Breast epithelium (tissue), 4 donors: ENCODE measurements at places on chromosomes 1 and 21.
A peak's percentile ranks its signal among the peaks of the same experiment; 100 is the strongest.

DNA sequence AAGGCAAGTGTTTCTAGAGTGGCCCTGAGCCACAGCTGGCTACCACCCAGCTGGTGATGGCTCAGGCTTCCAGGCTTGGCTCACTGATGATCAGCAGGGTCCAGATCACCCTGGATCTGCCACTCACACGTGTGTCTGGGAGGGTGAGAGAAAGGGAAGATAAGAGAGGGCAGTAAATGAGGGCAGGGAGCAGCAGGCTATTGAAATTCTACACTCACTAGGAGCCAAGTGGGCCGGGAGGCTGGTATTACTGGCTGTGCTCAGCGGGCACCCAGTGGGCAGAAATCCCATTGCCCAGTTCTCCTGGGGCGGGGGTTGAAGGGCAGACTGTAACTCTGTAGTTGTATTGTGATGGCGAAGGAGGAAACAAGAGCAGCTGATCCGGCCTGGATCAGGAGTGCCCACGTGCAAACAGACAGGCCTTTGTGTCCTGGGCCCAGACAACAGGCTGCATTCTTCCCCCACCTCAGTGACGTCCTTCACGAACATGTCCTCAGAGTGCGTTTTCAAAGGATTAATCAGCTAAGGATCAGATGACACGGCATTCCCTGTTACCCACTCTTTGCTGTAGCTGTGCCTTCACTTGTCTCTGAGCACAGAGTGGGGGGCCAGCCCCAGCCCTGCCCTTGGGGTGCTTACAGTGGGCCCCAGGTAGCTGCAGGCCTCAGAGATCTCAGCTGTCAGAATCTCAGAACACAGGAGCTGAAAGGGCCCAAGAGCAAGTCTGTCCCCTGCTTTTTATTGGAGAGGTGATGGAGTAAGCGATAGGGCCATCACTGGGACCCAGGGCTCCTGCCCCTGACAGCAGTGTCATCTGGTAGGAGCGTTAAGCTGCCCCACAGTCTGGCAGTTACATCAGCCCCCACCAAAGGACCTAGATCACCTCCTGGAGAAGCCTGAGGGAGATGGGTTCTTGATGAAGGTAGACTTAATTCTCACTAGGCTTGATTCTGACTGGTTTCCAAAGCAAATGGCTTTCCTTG, 60.5 kb downstream of the ATP1A1 start:
- no peak overlapping the region for H3K4me3 ChIP-seq
- H3K27me3 ChIP-seq, result no peaks in the 10 kb centered on the region
- H3K27ac ChIP-seq, result peak overlapping the region; percentile 91

GRCh38 chr1:167973832-167974231, 37.0 kb upstream of the MPC2 start:
- H3K27me3 ChIP-seq, result no peaks in the 10 kb centered on the region
- no peaks in the 10 kb centered on the region for H3K4me1 ChIP-seq
- no peak overlapping the region for H3K4me3 ChIP-seq
- no peak overlapping the region for H3K27ac ChIP-seq
- no peak for DNase-seq
- no peaks in the 10 kb centered on the region for H3K36me3 ChIP-seq

DNA sequence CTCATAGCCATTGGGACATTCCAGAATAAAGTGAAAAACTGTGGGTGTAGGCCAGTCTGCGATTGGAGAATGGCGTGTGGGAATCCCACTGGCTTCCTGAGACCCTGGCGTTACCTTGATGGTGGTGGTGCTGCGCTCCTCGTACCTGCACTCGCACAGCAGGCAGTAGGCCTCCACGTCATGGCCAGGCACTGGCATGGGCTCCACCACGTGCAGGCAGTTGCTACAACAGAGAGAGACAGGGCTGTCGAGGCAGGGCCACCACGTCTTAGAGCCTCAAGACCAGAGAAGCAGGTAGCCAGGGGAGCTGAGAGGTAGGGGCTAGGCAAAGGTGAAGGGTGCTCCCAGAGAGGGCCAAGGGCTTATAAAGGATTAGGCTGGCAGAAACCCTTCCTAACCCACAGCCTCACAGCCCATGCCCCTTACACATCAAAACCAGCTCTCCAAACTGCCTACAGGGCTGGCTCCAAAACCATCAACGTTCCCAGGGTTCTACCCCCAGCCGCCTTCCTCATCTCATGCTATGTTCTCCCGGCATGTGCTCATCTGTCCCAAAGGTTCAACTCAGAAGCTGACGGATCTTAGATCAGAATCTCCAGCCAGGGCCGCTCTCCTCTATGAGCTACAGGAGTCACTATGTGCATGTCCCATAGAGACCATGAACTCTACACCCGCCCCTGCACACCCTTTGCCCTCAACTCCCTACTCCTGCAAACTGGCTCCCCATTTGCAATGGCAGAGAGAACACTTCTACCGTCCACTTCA, 7.5 kb downstream of the TMEM9 start:
- DNase-seq, result no peak
- H3K27me3 ChIP-seq, result no peaks in the 10 kb centered on the region
- peaks cover 4% of the 10 kb centered on the region for H3K36me3 ChIP-seq

- peak overlapping the region; percentile 92 for H3K27ac ChIP-seq
- H3K4me3 ChIP-seq, result no peak overlapping the region
- H3K27me3 ChIP-seq, result no peaks in the 10 kb centered on the region
- H3K36me3 ChIP-seq, result no peaks in the 10 kb centered on the region
- H3K4me1 ChIP-seq, result no peaks in the 10 kb centered on the region
These were observed 1.2 kb upstream of the SLC25A33 start for GRCh38 chr1:9537863-9538668.

GRCh38 chr1:109777436-109777835, 13.7 kb upstream of the EPS8L3 start:
- H3K36me3 ChIP-seq, result no peaks in the 10 kb centered on the region
- no peak overlapping the region for H3K4me3 ChIP-seq
- no peaks in the 10 kb centered on the region for H3K27me3 ChIP-seq
- no peak overlapping the region for H3K27ac ChIP-seq

- no peak overlapping the region for H3K4me3 ChIP-seq
- no peaks in the 10 kb centered on the region for H3K4me1 ChIP-seq
- H3K36me3 ChIP-seq, result no peaks in the 10 kb centered on the region
- no peak for DNase-seq
- H3K27ac ChIP-seq, result no peak overlapping the region
These were observed 41.0 kb downstream of the GATAD2B start for GRCh38 chr1:153881751-153882150.

- no peak overlapping the region for H3K4me3 ChIP-seq
- no peak for DNase-seq
- no peaks in the 10 kb centered on the region for H3K4me1 ChIP-seq
- no peaks in the 10 kb centered on the region for H3K36me3 ChIP-seq
- no peaks in the 10 kb centered on the region for H3K27me3 ChIP-seq
These were observed 62.9 kb upstream of the FBXO28 start for GRCh38 chr1:224051086-224051406.

DNA sequence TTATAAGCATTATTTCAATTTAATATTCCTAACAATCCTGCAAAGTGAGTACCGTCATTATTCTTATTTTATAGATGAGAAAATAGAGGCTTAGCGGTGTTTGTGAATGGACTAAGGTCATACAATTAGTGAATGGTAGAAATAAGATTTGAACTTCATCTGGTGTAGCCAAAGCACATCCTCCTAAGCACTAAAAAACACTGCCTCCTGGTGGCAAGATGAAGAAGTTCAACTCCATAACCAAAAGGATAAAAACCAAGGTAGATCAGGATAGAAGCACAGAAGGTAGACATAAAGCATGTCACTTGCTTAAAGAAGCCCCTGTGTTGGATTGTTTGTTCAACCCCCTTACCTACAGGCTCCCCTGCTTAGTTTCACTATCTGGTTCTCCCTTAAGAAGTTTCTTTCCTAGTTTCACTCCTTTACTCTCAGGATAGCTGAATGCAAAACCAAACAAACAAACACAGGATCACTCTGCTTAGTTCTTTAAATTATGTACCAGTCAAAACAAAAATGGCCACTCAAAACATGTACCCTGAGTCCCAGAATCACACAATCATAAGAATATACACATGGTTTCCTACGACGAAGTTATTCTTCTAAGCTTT, 12.7 kb upstream of the AIM2 start:
- H3K4me3 ChIP-seq, result no peak overlapping the region
- no peak for DNase-seq
- no peaks in the 10 kb centered on the region for H3K4me1 ChIP-seq
- no peak overlapping the region for H3K27ac ChIP-seq
